ENCODE measurements at places on chromosomes 5 and 9.

- peak; percentile 82 for DNase-seq
Observed at GRCh38 chr9:123358181-123358905, 2.3 kb downstream of the CRB2 start.

GRCh38 chr5:106862450-106863193 lies 808.1 kb downstream of the EFNA5 start:
- no peak for DNase-seq

DNA sequence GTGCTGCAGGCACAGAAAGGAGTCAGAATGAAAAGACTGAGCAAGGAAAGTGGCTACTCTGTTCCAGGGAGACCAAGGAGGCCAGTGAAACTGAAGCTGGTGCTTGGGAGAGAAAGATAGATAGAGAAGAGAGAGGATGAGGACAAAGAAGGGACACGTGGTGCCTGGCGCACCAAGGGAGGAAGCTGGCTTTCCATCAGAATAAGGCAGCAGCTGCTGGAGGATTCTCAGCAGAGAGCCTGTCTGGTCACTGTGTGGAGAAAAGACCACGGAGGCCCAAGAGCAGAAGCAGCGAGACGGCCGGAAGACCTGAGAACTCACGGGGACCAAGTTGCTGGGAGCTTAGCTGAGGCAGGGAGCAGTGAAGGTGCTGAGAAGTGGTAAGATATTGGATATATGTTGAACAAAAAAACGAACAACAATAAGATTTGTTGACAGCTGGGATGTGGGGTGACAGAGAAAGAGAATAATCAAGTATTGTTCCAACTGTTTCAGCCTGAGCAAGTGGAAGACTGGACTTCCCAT lies 116.1 kb downstream of the SEMA5A start:
- DNase-seq, result no peak

DNA sequence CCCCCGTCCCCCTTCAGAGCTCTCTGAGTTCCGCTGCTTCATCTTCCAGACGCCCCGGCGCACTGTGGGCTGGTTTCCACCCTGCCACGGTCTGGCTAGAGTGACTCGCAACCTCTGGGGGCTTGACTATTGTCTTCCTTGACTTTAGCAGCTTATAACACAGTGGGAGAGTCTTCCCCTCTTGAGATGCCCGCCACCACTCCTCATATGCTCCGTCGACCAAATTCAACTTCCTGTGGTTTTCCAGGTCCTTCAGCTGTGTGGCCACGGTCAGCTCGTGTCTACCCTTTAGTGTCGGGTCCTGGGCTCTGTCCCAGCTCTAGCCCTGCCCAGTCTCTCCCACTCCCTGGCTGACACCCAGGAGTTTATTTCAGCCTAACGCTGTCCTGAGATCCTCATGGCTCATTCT lies 28.2 kb upstream of the NCS1 start:
- no peak for DNase-seq

DNA sequence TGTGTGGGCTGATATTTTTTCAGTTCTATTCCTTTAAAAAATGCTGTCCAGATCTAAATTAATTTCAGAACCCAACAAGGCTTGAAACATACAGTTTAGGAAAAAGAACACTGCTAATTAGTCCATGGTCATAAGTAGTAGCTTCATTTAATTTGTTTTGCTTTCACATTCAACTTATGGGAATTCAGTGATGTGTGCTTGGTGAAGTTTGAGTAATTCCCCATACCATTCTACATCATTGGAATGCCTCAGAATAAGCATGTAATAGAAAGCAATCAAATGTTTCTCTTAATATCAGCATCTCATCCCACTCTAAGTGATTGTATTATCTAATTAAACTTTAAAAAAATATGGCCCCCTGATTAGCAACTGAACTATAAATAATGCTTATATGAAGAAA lies 2.7 kb downstream of the CNTLN start:
- no peak for DNase-seq
